GM12891 (cell line): ENCODE measurements at places on chromosomes 13 and 19.
A peak's percentile ranks its signal among the peaks of the same experiment; 100 is the strongest.

GRCh38 chr19:51259348-51260245 is 8.7 kb downstream of the SIGLECL1 start:
- no peak for DNase-seq

GRCh38 chr19:50239921-50240590 is 36.6 kb downstream of the MYH14 start:
- no peak for DNase-seq

DNA sequence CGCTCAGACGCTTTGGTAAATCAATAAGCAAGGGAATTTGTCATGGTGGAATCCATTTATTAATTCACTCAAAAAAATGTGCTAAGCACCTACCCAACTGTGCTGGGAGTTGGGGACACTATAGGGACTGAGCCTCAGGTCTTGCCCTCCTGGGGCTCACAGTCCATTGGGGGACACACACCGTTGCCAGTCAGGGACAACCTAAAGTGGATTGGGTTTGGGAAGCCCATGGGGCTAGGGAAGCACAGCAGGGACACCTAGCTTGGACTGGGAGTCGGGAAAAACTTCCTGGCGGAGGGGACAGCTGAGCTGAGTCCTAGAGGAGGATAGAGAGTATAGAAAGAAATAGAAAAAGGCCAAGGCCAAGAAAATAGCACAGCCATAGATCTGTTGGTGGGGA is 8.5 kb downstream of the FOSB start:
- DNase-seq = no peak

GRCh38 chr13:70864731-70865130 is 756.5 kb upstream of the KLHL1 start:
- DNase-seq = no peak

GRCh38 chr13:26380930-26381329 is 127.0 kb downstream of the CDK8 start:
- no peak for DNase-seq

DNA sequence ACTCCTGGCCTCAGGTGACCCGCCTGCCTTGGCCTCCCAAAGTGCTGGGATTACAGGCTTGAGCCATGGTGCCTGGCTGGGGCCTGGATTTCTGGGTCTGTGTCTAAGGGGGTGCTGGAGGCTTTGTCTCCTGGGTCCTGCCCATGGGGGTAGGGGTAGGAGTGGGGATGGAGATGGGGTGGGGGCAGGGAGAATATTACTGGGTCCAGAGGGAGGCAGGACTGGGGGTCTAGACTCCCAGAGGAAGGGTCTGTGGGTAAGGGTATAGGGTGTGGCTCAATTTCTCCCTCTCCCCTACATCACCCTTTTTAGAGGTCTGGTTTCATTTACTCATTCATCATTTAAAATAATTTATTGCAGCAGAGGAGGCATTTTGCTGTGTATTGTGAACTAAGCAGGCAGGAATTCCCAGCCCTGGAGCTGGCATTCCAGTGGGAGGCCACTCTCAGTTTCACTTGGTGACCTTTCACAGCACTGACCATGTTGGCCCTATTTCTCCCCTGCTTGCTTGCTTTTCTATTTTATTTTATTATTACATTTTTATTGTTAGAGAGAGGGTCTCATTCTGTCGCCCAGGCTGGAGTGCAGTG is 810 bp upstream of the NFKBID start:
- DNase-seq = no peak

DNA sequence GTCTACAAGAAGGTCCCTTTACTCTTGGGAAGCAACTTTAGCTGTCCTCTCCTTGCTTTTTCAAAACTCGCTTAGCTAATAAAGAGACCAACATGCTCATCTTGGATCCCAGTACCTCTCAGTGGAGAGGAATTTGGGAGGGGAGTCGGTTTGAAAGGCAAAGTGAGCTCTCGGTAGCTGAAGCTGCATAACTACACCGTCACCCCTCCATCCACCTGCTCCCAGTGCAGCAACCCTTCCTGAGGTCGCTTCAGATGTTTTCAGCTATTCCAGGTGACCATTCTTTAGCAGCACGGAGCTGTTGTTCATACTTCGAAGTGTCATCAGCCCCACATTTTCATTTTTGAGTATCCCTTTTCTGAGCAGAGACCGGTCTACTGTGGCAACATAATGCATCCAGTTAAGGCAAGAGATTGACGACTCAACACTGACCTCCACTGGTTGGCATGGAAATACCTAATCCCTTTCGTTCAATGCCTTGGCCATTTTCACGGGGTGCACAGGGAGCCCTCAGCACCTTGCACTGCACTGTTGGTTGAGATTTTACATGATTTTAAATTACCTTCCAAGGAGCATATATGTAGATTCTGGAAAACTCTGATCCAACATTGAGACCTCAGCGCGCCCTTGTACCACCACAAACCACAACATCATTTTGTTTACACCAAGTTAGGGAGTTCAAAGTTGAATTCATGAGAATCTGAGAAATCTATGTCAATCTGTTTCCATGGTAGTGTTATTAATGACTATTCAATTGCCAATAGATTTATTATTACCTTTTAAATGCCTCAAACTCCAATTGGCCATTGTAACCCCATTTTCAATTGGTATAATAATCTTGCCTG is 42.2 kb downstream of the DLEU7 start:
- no peak for DNase-seq

GRCh38 chr13:94993616-94994015 is 281.3 kb upstream of the SOX21 start:
- DNase-seq = no peak

DNA sequence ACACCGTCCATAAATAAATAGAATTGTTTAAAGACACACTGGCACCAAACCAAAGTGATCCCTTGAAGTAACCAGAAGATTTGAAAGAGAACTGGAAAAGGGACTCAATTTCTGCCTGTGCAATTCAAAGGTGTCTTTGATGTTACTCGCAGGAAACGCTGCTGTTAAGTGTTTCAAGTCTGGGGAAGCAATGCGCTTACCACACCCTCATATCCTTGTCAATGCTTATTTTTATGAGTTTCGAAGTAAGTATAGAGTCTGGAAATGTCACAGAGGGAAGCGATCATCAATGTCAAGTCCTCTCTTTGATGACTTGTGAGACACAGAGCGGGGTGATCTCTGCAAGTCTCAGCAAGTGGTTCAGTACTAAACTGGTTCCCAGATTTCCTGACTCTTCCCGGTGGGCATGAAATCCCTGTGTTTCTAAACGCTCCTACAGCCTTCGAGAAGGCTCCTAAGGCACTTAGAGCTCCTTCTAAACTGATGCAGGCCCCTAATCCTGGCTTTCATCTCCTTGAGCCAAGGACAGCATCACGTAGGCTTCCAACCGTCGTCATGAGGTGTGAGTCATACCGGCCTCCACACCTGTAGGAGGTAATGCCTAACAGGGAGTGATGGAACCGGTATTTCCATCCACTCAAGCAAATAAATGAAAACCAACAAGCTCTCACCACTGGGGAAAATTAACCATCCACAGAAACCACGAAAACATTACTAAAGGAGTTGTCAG is 22.8 kb downstream of the SYDE1 start:
- DNase-seq = no peak

DNA sequence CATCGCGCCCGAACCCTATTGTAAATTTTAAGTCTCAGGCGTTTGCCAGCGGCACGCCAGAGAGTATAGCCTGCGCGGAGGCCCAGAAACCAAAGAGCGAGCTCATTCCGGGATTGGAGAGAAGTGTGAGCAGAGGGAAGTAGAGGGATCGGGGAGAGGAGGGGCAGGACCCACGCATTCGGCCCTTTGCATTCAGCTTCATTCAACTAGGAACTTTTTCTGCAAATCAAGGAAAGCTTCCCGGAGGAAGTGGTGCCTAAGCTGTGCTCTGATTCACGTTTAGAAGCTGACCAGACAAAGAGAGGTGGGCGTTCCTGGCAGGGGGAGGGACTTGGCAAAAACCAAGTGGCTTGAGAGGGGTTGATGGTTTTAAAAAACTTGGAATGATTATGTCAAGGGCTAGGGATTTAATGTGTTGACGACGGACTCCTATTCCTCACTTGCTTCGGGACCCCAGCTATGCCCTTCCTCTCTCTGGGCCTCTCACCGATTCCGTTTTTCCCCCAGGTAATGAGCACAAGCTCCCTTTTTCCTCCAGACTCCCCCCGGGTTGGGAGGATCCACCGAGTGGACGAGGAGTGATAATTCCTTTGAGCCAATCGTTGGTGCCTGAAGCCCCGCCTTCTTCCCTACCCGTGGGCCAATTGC is 811 bp upstream of the PRMT1 start:
- peak; percentile 87 for DNase-seq

DNA sequence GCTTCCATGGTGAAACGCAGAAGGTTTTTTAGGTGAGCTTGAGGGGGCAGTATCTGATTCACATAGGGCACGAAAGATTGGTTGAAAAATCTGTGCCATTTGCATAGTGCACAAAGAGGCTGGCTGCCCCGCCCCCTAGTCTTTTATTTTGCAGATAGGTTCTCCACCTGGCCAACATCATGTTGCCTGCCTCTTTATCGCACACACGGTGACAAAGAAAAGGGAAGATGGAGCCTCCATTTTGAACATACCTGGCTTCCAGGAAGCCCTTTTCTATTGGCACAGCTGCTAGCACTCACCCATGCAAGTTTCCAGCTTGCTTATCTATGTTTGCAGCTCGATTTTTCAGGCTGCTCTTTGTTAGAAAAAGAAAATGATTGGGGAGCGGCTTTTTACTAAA is 316.2 kb upstream of the KLHL1 start:
- DNase-seq = no peak

GRCh38 chr19:17560205-17560595 is 4.8 kb downstream of the COLGALT1 start:
- DNase-seq = no peak

- no peak for DNase-seq
Observed at GRCh38 chr13:102817241-102817640, 18.3 kb downstream of the BIVM start.

DNA sequence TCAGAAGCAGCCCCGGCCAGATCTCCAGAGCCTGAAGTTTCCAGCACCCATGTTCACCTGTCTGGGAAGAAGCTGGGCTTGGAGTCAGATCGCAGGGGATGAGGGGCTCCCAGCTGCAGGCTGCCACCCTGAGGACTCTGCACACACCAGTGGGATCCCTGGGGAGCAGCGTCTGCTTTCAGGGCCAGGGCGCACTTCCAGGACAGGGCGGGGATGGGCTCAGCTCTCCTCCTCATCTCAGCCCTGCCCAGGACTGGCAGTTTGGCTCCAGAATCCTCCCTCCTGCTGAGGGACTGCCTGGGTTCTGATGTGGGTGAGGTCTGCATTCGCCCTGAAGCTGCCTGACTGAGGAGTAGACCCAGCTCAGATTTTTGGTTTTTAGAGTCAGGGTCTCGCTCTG is 3.5 kb downstream of the SLC7A9 start:
- DNase-seq = no peak

- peak; percentile 77 for DNase-seq
Observed at GRCh38 chr19:1624458-1624857, 19.2 kb upstream of the UQCR11 start.

GRCh38 chr13:40506592-40507446 is 159.6 kb downstream of the FOXO1 start:
- DNase-seq = no peak

GRCh38 chr19:5578097-5578846 is 10.5 kb upstream of the TINCR start:
- peak; percentile 89 for DNase-seq

GRCh38 chr19:46426506-46427162 is 2.1 kb downstream of the PNMA8C start:
- DNase-seq = peak; percentile 62

GRCh38 chr19:41951686-41952172 is 7.4 kb downstream of the RABAC1 start:
- peak; percentile 80 for DNase-seq
